Fibroblast of pulmonary artery (primary cell): ENCODE measurements at places on chromosomes 11 and 22.

- DNase-seq = no peak
Measured at GRCh38 chr22:19178065-19178656, 375 bp downstream of the SLC25A1 start.

- no peak for DNase-seq
Measured at GRCh38 chr11:41917900-41918299, 458.4 kb upstream of the LRRC4C start.

DNA sequence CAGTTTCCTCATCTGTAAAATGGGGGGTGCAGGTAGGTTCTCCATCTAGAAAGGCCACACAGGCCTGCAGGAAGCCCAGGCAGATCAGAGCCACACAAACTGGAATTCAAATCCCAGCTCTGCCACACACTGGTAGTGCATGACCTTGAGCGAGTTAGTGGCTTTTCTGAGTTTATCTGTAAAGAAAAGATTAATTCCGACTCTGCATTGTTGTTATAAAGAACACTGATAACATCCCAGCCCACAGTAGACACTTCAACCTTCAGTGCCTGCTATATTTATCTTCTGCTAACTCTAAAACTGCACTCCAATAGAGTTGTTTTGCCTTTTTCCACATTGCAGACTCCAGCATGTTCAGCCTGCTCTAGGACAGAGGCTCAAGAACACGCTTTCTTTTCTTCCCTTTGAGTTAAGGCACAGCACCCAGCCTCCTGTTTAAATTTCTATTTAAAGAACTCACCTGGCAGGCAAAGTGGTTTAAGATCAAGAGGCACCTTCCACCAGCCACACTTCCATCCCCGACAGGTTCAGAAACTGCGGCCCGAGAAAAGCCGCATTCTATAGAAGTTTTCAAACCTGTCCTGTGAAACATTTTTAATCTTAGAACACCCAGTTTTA lies 133.9 kb downstream of the PLEKHA7 start:
- no peak for DNase-seq

GRCh38 chr22:34904486-34904885 lies 161.5 kb upstream of the ISX start:
- no peak for DNase-seq

- no peak for DNase-seq
Measured at GRCh38 chr22:45980268-45980570, 3.3 kb upstream of the WNT7B start.

DNA sequence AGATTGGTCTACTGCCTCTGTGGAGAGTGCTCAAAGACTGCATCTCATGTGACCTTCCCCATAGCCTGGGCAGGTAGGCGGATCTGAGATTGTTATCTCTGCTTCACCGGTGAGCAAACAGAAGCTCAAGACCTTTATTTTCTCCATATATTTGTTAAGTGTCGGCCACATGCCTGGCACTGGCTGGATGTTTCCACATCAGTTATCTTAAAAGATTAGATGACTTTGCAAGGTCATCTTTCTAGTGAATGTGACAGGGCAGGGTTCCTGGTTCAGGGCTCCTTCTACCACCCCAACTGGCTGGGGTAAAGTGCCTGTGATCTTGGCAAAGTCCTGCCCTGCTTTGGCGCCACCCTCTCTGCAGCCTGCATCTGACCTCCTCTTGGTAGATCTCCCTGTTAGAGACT lies 125.0 kb downstream of the CCDC81 start:
- no peak for DNase-seq
